ELF-1 (cell line): ENCODE measurements at places on chromosomes 13 and 19.

- no peak for DNase-seq
Measured at GRCh38 chr19:39795001-39795400, 16.3 kb downstream of the LEUTX start.

DNA sequence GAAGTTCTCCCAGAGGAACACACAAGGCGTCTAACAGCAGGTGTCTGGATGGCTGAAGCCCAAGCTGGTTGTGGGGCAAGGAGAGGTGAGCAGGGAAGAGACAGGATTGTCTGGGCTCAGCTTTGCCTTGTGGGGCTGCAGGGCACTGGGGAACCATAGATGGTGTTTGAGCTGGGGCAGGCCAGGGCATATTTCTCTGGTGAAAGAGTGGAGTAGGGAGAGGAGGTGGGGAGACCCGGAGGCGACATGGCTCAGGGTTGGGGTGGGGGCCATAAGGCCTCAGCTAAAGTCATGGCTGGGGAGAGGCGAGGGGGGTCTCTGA, 5.4 kb upstream of the PALM start:
- no peak for DNase-seq

GRCh38 chr13:79451500-79451962, 29.4 kb upstream of the NDFIP2 start:
- peak; percentile 63 for DNase-seq

- DNase-seq: no peak
Measured at GRCh38 chr19:32662186-32662585, 12.8 kb downstream of the ANKRD27 start.

DNA sequence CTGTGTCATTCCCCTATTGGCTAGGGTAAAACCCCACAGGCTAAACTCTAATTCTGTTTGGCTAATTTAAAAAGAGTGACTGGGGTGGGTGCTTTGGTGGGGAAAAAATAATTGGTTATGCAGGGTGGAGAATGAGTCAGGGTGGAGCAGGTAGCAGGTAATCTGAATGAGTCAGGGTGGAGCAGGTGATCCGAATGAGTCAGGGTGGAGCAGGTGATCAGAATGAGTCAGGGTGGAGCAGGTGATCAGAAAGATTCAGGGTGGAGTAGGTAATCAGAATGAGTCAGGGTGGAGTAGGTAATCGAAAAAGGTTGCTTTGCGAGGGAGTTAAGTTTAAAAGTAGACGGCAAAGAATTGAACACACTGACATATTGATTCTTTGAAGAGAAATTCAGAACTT, 1218.8 kb upstream of the ATXN8OS start:
- DNase-seq: no peak

GRCh38 chr19:20273951-20274570, 107.0 kb downstream of the ZNF486 start:
- no peak for DNase-seq

DNA sequence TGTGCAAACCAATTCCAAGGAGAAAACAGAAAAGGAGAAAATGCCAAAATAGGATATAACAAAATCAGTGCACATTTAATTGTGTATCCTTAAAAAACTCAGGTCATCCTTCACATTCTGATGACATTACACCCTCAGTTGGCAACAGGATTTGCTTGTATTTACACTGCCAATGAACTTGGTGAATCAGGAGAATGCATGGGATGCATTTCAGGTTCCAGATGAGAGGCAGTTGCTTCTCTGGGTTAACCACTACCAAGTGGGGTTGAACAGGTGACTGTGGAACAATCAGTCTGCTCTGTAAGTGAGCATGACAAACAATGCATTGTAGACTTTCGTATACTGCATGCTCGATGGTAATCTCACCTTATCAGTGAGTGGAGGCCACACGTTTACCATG, 79.1 kb downstream of the STARD13 start:
- DNase-seq: no peak

GRCh38 chr19:41868120-41868988, 8.3 kb downstream of the RPS19 start:
- no peak for DNase-seq

- no peak for DNase-seq
Measured at GRCh38 chr19:6287269-6287885, 7.6 kb upstream of the MLLT1 start.

GRCh38 chr19:50475101-50475568, 1.2 kb upstream of the EMC10 start:
- DNase-seq: no peak

DNA sequence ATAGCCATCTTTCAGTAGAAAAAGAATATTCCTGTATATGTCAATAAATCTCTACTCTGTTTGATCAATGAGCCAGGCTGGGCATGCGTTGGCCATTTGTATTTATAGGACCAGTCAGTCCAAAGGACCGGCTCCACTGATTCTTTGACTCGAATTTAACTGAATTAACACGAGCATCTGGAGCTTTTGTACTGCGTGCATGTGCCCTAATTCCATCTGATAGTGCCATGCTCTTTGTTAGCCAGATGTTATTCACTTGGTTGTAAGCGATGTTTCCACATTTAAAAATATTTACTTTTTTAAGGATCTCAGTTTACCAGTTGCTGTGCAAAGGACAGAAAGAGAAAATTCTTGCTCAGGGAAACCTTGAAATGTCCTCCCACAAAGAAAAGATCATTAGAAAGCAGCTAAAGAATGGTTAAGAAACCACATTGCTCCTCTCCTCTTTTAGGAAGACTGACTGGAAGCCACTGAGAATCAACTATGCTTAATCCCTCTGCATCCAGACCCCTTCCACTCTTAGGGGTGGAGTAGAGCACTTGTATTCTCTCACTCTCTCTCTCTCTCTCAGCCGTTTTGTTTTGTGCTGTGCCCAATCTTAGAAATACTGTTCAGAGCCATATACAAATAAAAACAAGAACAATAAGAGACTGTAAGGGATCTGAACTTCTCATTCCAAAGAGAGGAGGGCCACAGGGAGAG, 165.8 kb downstream of the DCLK1 start:
- no peak for DNase-seq

- no peak for DNase-seq
Measured at GRCh38 chr19:45862271-45862563, 730 bp downstream of the SYMPK start.

GRCh38 chr13:91331047-91331915, 16.2 kb upstream of the MIR17HG start:
- no peak for DNase-seq

DNA sequence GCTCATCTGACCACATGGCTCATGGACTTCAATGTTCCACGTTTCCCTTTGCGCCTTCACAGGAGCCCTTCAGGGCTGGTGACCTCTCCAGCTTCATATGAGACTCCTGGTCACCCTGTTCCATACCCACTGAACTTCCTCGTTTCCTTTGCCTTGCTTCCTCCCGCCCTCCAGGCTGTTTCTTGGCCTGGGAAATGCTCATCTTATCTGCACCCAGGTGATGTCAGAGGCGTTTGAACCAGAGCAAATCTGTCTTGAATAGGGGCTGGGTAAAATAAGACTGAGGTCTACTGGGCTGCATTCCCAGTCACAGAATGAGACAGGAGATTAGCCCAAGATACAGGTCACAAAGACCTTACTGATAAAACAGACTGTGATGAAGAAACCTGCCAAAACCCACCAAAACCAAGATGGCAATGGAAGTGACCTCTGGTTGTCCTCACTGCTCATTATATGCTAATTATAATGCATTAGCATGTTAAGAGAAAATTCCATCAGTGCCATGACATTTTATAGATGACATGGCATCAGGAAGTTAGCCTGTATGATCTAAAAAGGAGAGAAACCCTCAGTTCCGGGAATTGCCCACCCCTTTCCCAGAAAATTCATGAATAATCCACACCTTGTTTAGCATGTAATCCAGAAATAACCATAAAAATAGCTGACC, 102.7 kb downstream of the DCLK1 start:
- DNase-seq: no peak

DNA sequence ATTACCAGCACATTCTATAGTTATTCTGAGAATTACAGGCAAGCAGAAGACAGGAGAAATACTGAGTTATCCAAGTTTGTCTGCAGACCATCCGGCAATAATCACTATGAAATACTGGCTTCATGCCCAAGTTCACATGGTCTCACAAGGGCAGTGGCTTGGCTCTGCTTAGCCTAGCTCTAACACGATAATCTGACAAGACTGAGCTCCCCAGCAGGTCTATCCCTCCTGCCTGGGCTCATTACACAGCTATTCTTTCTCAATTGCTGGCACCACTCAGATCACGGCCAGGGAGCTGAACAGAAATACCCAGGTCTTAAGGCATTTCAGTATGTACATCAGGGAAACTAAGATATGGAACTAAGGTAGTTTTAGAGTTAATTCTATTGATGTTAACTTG, 361.6 kb upstream of the PCDH20 start:
- no peak for DNase-seq

- DNase-seq: peak; percentile 42
Measured at GRCh38 chr19:14072535-14073260, at the start of gene MISP3. Gene MISP3, plus strand, starts transcription at chr19:14072786. Its CDS starts 524 bp downstream, at chr19:14073310.

DNA sequence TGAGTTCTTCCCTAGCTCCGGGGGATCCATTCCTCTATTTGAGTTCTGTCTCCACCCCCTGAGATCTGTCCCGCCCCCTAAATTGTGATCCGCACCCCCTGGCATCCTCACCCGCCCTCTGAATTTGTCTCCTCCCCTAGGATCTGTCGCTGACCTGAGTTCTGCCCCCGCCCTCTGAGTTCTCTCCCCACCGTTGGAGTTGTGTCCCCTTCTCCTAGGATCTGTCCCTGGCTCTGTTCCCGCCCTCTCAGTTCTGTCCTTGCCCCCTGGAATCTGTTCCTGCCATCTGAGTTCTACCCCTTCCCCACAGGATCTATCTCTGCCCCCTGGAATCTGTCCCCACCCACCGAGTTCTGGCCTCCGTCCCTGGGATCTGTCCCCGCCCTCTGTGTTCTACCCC, 1.0 kb upstream of the SLC17A7 start:
- DNase-seq: no peak
